ENCODE measurements at places on chromosomes 1 and 21.

DNA sequence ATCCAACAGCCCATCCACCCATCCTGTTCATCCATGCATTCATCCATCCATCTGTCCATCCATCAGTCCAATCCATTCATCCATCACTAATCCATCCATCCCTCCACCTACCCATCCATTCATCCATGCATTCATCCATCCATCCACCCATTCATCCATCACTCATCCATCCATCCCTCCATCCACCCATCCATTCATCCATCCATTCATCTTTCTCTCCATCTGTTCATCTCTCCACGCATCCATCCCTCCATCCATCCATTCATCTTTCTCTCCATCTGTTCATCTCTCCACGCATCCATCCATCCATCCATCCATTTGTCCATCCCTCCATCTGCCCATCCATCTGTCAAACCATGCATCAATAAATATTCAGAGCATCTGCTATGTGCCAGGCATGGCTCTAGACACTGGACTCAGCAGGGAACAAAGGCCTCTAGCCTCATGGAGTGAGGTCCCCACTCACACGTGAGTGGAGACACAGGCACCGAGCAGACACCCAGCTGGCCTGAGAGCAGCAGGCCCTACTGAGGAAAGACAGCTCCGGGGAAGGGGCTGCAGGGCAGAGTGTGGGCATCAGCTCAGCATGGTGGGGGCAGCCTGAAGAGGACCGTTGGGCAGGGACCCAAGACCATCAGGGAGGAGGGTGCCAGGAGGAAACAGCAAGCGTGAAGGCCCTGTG lies 9.6 kb downstream of the KRTAP10-1 start:
- DNase-seq = no peak

DNA sequence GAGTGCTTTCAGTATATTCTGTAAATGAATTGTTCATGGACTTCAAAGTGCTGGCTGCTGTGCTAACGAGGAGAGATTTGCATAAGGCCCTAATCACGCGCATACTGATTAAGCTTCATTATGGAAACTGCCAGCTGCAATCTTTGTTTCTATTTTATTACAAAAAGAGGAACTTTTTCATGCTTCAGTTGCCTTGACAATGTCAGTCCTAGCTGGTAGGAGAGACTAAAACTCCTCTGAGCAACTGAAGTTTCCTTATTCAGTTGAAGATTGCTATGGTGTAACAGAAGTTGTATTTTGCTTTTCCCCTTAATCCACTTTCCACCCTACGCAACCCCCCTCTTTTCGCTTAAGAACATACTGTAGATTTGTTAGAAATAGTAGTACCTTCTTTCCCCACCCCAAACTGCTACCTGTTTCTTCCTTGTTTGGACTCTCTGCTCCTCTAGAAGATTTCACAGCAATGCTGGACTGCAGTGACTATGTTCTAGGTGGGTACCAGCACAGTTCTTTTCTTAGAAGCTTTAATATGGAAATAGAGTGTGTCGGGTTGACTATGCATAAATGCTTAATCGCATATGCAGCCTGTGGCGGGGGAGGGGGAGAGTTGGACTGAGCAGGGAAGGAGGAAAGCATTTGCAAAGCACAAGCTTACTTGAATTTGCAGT lies 108.3 kb downstream of the POU2F1 start:
- DNase-seq = no peak

- DNase-seq = no peak
These were observed 59.8 kb upstream of the BACH1 start for GRCh38 chr21:29238967-29239290.

- no peak for DNase-seq
These were observed 246.2 kb upstream of the ADGRL2 start for GRCh38 chr1:81554534-81554933.

GRCh38 chr21:46194374-46195334 lies 10.4 kb upstream of the SPATC1L start:
- DNase-seq = no peak

DNA sequence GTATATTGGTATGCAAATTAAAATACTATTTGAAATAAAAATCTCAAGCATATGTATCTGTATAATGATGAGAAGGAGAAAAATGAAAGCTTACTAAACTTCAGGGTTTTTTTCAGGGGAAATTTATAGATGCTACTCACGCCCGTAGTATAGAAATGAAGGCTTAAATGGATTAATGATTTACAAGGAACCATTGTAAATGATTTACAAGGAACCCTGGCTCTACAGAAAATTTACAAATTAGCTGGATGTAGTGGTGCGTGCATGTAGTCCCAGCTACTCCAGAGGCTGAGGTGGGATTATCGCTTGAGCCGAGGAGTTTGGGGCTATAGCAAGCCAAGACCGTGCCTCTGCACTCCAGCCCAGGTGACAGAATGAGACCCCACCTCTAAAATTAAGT lies 150.5 kb downstream of the PCBP3 start:
- no peak for DNase-seq
